ENCODE measurements at places on chromosomes 13 and 19. TPM values are rescaled to one million over a fixed set of nuclear protein-coding genes. Genes with fewer than 3 reads are reported as not detected.

OVOL3 gene
- total RNA-seq, result not detected

PNMA8A gene
- total RNA-seq, result not detected

ZNF470 gene
- total RNA-seq, result 0.20 TPM

ZNF415 gene
- total RNA-seq, result not detected

SLITRK1 gene
- not detected for total RNA-seq

FCER2 gene
- total RNA-seq, result not detected

Measured in HT1080 (cell line).